ENCODE measurements at places on chromosomes 6 and 20.

DNA sequence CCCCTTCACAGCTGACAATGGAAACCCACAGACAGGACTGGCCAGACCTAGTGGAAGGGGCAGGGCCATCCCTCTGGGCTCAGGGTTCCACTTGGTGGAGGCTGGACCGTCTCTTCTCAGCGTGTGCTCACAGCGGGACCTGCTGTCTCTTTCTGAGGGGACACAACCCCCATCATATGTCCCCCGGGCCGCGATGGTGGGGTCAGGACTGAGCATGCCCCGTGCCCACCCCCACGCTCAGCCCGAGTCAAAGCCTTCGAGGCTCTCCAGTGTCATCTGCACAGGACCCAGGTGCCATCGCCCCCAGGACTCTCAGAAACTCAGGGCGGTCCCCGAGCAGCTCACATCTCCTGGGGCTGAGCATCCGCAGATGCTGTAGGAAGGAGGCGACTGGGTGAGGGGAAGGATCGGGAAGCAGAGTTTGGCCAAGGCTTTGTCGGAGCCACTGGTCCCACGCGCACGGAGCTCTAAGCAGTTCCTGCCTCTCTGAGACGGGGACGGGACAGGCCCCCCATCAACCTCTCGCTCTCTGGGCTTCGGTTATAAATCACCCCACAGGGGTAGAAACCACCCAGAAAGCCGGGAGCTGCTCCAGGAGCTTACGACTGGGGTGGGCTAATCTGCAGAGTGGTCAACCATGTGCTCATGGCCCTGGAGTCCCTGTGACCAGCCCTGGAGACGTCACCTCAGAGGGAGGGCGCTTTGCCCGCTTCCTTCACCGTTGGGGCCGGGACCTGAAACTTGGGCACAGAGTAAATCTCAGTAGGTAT is 183.4 kb upstream of the SULF2 start:
- H3K36me3 ChIP-seq, result no peaks in the 10 kb centered on the region
- peaks cover 11% of the 10 kb centered on the region for H3K27me3 ChIP-seq
- DNase-seq, result no peak
- H3K4me1 ChIP-seq, result no peaks in the 10 kb centered on the region

GRCh38 chr6:133871131-133871530 is 17.8 kb upstream of the TCF21 start:
- H3K27me3 ChIP-seq, result peaks cover 20% of the 10 kb centered on the region
- no peak overlapping the region for H3K27ac ChIP-seq
- H3K4me1 ChIP-seq, result no peaks in the 10 kb centered on the region
- H3K36me3 ChIP-seq, result no peaks in the 10 kb centered on the region
- no peak for DNase-seq

- no peak for DNase-seq
- H3K4me3 ChIP-seq, result no peak overlapping the region
- H3K36me3 ChIP-seq, result no peaks in the 10 kb centered on the region
- peaks cover 16% of the 10 kb centered on the region for H3K4me1 ChIP-seq
- H3K27ac ChIP-seq, result no peak overlapping the region
Measured at GRCh38 chr6:112149719-112150263, 62.4 kb downstream of the FAM229B start.

- no peaks in the 10 kb centered on the region for H3K4me1 ChIP-seq
- no peaks in the 10 kb centered on the region for H3K27me3 ChIP-seq
- no peak for DNase-seq
- H3K27ac ChIP-seq, result no peak overlapping the region
- no peaks in the 10 kb centered on the region for H3K36me3 ChIP-seq
- no peak overlapping the region for H3K4me3 ChIP-seq
Measured at GRCh38 chr6:74942130-74942529, 263.7 kb downstream of the COL12A1 start.

DNA sequence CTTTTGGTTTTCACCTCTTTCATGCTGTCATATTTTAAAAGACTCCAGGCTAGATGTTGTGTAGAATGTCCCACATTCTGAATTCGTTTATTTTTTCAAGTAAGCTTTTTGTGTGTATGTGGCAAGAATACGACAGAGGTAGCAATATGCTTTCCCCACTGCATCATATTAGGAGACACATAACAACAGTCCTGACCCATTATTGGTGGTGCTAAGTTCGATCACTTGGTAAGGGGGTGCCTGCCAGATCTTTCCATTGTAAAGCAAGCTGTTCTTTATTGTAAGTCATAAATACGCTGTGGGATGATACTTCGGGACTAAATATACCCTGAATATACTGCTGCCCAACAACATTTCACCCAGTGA is 588 bp upstream of the NCOA3 start:
- DNase-seq, result no peak
- H3K27ac ChIP-seq, result peak overlapping the region; percentile 89

GRCh38 chr6:110543106-110543505 is 66.7 kb upstream of the SLC22A16 start:
- peaks cover 2% of the 10 kb centered on the region for H3K27me3 ChIP-seq
- peaks cover 16% of the 10 kb centered on the region for H3K4me1 ChIP-seq
- DNase-seq, result no peak
- peaks cover 3% of the 10 kb centered on the region for H3K36me3 ChIP-seq
- no peak overlapping the region for H3K27ac ChIP-seq

GRCh38 chr20:43765916-43766315 is 39.1 kb upstream of the GTSF1L start:
- no peak overlapping the region for H3K27ac ChIP-seq
- no peak for DNase-seq
- H3K4me3 ChIP-seq, result no peak overlapping the region
- H3K4me1 ChIP-seq, result no peaks in the 10 kb centered on the region
- H3K36me3 ChIP-seq, result no peaks in the 10 kb centered on the region

GRCh38 chr20:60055740-60056139 is 97.5 kb downstream of the CDH26 start:
- peaks cover 39% of the 10 kb centered on the region for H3K4me1 ChIP-seq
- DNase-seq, result peak; percentile 71
- peak overlapping the region; percentile 79 for H3K4me3 ChIP-seq
- H3K36me3 ChIP-seq, result no peaks in the 10 kb centered on the region
- H3K27ac ChIP-seq, result peak overlapping the region; percentile 81
- no peaks in the 10 kb centered on the region for H3K27me3 ChIP-seq

DNA sequence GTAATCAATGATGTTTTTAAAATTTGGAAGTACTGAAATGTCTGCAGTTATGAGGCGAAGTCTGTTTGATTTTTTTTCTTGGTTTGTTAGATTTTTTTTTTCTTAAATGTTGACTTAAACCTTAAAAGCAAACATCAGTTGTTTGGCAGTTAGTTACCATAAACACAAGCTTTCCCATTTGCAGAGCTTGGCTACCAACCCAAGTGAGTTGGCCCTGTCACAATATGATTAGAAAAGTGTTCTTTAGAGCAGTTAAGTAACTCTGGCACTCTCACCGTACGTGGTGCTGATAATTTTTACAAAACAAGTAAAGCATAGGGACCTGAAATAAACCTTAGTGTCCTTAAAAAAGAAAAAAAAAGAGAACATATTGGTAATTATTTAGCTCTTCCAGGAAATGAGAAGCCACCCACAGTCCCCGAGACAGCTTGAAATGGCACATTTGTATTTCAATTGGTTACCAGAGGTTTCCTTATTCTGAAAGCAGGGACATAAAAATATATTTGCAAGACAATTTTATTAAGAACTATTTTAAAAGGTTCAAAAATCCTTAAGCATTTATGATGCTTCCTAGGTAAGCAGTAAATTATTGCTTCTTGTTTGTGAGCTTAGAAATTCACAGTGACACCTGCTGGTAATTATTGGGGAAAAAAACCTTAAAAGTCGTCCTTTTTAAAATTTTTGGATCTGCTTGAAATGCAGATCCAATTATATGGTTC is 3.9 kb downstream of the HEY2 start:
- peaks cover 18% of the 10 kb centered on the region for H3K4me1 ChIP-seq
- H3K27ac ChIP-seq, result no peak overlapping the region
- DNase-seq, result no peak
- H3K4me3 ChIP-seq, result no peak overlapping the region

- H3K27me3 ChIP-seq, result no peaks in the 10 kb centered on the region
- DNase-seq, result no peak
- H3K4me3 ChIP-seq, result no peak overlapping the region
- no peak overlapping the region for H3K27ac ChIP-seq
Measured at GRCh38 chr6:80148220-80148619, 41.7 kb downstream of the BCKDHB start.

DNA sequence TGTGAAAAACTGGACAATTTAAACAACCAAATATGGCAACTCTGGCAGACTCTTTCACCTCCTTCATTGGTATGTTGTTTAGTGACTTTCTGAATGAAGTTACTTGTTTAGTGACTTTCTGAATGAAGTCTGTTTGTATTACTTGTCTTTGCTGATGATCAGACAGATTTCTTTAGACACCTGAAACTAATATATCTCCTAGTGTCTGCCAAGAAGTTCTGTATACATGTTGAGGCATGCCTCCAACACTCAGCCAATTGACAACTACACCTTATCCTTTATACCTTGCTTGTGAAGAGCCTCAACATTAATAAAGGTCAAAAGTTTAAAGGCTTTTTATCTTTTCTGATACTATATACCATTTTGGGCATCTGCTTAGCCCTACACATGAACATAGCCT is 725.4 kb upstream of the EPHA7 start:
- no peak overlapping the region for H3K27ac ChIP-seq
- no peak overlapping the region for H3K4me3 ChIP-seq
- no peaks in the 10 kb centered on the region for H3K4me1 ChIP-seq
- no peaks in the 10 kb centered on the region for H3K36me3 ChIP-seq
- no peak for DNase-seq
- H3K27me3 ChIP-seq, result no peaks in the 10 kb centered on the region

GRCh38 chr6:80105972-80106417 is 476 bp upstream of the BCKDHB start:
- peak overlapping the region; percentile 80 for H3K27ac ChIP-seq
- H3K27me3 ChIP-seq, result no peaks in the 10 kb centered on the region
- H3K4me1 ChIP-seq, result peaks cover 15% of the 10 kb centered on the region
- H3K36me3 ChIP-seq, result no peaks in the 10 kb centered on the region
- H3K4me3 ChIP-seq, result peak overlapping the region; percentile 94

- no peaks in the 10 kb centered on the region for H3K4me1 ChIP-seq
- no peak for DNase-seq
- no peak overlapping the region for H3K27ac ChIP-seq
- H3K27me3 ChIP-seq, result no peaks in the 10 kb centered on the region
- H3K4me3 ChIP-seq, result no peak overlapping the region
- no peaks in the 10 kb centered on the region for H3K36me3 ChIP-seq
Measured at GRCh38 chr20:8471465-8471864, 339.4 kb downstream of the PLCB1 start.

DNA sequence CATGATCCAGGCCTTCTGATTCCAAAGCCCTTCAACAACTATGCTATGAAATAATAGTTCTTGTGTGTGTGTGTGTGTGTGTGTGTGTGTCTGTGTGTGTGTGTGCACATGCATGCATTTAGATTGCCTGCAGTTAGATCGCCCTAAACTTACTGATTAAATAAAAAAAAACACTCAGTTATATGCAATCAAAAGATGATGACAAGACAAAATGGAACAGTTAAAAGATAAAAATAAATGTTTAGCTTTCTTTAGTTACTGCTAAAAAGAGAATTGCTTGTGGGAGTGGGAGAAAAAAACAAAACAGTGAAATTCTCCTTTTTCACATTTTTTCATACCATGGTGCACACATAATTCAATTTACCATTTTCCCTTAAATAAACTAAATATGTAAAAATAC is 29.4 kb downstream of the MARCKS start:
- H3K36me3 ChIP-seq, result no peaks in the 10 kb centered on the region
- DNase-seq, result no peak
- H3K4me3 ChIP-seq, result no peak overlapping the region

DNA sequence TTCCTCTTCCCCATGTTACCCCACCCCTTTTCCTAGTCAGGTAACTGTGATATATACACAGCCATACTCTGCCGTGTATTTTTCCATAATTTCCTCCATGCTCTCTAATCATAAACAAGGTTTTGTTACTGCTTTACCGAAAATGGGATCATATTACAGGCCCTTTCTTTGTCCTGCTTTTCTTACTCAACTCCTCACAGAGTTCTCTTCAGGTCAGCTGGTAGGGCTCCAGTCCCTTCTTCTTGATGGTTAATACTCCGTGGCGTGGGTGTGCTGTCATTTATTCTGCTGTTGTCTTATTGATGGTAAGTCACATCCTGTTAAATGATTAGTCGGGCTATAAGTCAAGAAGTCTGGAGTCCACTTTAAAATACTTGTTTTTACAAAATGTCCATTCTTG is 24.9 kb upstream of the PI16 start:
- H3K27ac ChIP-seq, result no peak overlapping the region
- H3K4me3 ChIP-seq, result no peak overlapping the region
- H3K36me3 ChIP-seq, result peaks cover 8% of the 10 kb centered on the region
- no peak for DNase-seq

DNA sequence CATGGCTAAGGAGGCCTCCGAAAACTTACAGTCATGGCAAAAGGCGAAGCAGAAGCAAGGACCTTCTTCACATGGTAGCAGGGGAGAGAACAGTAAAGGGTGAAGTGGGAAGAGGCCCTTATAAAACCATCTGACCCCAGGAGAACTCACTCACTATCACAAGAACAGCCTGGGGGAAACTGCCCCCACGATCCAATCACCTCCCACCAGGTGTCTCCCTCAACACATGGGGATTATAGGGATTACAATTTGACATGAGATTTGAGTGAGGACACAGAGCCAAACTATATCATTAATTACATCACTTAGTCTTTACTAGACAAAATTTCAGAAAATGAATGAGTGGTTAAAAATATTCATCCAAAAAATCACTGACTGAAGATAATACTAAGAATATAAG is 453.6 kb downstream of the COL12A1 start:
- no peak overlapping the region for H3K27ac ChIP-seq
- no peaks in the 10 kb centered on the region for H3K27me3 ChIP-seq
- no peaks in the 10 kb centered on the region for H3K36me3 ChIP-seq
- no peak overlapping the region for H3K4me3 ChIP-seq
- H3K4me1 ChIP-seq, result no peaks in the 10 kb centered on the region
- DNase-seq, result no peak

GRCh38 chr20:60424267-60424902 is 466.2 kb downstream of the CDH26 start:
- H3K4me3 ChIP-seq, result no peak overlapping the region
- H3K27ac ChIP-seq, result no peak overlapping the region
- no peak for DNase-seq

GRCh38 chr20:44666066-44666465 is 14.6 kb upstream of the ADA start:
- no peak overlapping the region for H3K4me3 ChIP-seq
- no peak for DNase-seq
- no peaks in the 10 kb centered on the region for H3K27me3 ChIP-seq
- peaks cover 13% of the 10 kb centered on the region for H3K4me1 ChIP-seq
- H3K36me3 ChIP-seq, result no peaks in the 10 kb centered on the region

GRCh38 chr6:128725271-128726233 is 157.4 kb upstream of the LAMA2 start:
- H3K27ac ChIP-seq, result no peak overlapping the region
- peaks cover 15% of the 10 kb centered on the region for H3K27me3 ChIP-seq
- H3K4me3 ChIP-seq, result no peak overlapping the region
- H3K36me3 ChIP-seq, result no peaks in the 10 kb centered on the region

- H3K27me3 ChIP-seq, result no peaks in the 10 kb centered on the region
- no peaks in the 10 kb centered on the region for H3K36me3 ChIP-seq
- H3K27ac ChIP-seq, result no peak overlapping the region
- no peak for DNase-seq
Measured at GRCh38 chr6:98636941-98637340, 197.4 kb upstream of the POU3F2 start.
